HTR-8/SVneo (cell line): ENCODE measurements at places on chromosomes 3 and 15.

- DNase-seq, result no peak
Observed at GRCh38 chr3:42214565-42215283, 51.3 kb downstream of the CCK start.

DNA sequence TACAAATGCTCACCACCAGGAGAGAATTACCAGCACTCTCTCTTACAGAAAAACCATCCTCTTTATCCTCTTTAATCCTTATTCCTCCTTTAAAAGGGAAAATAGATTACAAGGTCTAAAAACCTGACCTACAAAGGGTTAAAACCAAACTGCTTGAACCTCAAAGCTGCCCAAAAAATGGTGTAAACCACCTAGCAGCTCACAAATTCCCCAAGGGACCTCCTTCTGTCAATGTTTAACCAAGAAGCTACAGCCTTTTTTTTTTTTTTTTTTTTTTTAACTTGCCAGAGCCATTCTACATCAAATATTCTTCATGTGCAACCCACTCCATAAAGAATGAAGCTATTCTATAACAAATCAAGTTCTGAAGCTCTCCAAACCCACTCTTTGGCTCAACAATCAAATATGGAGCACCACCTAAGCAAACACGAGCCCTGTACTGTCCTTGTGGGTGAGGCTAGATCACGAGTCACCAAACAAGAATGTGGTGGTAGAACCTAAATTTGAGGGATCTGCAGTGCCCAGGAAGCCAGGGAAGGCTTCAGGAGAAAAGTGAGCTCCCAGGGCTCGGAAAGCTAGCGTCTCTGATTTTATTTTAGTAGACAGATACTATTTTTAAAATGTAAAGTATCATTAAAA, 20.1 kb downstream of the OSBPL10 start:
- DNase-seq, result peak; percentile 36

DNA sequence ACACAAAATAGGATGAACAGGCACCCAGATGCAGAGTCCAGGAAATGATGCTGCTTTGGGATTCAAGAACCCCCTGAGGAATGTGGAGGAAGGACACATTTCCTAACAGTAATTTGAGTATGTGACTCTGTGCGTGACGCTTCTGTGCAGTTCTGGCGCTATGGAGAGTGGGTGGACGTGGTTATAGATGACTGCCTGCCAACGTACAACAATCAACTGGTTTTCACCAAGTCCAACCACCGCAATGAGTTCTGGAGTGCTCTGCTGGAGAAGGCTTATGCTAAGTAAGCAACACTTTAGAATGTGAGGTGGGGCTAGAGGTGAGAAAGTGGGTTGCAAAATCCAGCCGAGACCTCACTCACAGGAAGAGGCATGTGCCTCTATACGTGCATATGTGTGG, 28.3 kb downstream of the CAPN3 start:
- DNase-seq, result no peak

- DNase-seq, result no peak
Observed at GRCh38 chr3:16794257-16794656, 90.5 kb upstream of the PLCL2 start.

GRCh38 chr15:40289140-40289775, 6.4 kb upstream of the ANKRD63 start:
- DNase-seq, result no peak

GRCh38 chr15:94677202-94677790, 445.9 kb downstream of the MCTP2 start:
- DNase-seq, result no peak

GRCh38 chr3:81516042-81516441, 245.4 kb downstream of the GBE1 start:
- DNase-seq, result no peak

DNA sequence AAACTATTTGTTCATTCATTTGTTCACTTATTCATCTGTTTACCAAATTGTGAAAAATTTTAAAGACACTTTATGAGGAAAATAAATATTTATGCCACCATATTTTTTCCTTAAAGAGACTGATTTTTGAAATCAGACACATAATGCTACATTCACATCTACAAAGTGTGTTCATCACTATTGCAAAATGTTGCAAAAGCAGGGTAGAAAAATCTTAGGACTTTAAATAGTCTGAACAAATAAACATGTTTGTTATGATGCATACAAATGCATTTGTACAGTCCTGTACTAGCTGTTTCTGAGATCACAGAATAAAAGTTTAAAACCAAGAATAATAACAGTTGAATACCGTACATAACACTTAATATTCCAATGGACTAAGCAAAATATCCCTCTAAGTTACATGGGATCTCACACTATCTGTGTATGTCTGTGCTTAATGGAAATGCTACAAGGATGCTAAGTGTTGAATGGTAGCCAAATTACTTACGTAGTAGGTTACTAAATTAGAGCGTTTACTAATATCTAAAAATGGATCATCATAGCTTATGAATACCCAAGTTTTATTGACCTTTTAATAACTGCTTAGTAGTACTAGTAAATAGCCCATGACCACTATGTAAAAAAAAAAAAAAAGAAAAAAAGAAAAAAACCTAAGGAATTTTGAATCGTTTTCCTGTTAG, 25.1 kb downstream of the ATP11B start:
- DNase-seq, result no peak

GRCh38 chr3:59436164-59436958, 386.5 kb upstream of the CFAP20DC start:
- DNase-seq, result no peak

DNA sequence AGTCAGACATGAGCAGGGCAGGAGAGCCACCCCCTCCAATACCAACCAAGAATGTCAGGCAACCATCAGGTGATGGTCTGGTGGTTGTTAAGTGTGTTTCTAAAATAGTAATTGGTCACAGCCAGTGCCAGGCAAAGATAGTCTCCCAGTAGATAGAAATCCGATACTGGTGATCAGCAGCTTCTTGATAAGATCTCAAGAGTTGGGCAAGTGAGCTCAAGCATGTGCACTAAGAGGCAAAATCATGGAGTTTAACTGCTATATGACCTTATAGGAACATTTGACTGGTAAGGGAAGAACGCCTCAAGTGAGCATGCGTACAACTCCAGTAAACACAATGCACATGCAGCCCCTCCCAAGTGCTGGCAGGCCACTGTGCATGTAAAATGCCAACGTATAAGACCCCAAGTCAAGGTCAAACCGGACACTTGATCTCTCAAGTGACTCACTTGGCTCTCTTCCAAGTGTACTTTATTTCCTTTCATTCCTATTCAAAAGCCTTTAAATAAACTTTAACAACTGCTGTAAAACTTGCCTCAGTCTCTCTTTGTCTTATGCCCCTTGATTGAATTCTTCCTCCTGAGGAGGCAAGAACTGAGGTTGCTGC, 36.0 kb upstream of the CBLB start:
- no peak for DNase-seq

DNA sequence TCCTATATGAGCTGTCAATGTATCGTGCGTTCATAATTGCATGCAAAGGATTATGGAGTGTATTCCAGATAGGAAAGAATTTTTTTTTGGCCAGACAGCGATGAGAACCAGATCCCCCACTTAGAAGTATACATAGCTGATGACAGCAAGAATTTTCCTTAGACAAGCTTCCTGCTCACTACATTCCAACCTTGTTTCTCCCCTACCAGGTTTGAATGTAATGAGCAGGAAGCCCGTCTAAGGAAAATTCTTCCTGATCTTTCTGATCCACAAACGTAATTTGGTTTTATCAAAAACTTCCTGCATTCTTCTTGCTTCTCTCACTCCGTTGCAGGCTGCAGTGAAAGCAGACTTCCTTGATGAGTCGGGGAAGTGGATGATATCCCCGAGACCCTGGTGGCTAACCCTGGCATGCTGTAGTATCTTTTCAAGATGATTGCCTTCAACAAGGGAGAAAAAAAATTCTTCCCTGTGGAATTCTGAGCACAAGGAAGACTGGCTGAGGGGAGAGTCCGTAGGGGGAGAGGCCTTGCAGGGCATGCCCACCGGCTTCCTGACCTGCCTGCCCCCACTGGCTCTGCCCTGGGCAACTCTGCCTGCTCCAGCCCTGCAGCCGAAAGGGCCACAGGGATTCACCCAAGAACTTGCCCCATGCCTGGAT, 243.1 kb downstream of the TLE3 start:
- DNase-seq, result peak; percentile 49

DNA sequence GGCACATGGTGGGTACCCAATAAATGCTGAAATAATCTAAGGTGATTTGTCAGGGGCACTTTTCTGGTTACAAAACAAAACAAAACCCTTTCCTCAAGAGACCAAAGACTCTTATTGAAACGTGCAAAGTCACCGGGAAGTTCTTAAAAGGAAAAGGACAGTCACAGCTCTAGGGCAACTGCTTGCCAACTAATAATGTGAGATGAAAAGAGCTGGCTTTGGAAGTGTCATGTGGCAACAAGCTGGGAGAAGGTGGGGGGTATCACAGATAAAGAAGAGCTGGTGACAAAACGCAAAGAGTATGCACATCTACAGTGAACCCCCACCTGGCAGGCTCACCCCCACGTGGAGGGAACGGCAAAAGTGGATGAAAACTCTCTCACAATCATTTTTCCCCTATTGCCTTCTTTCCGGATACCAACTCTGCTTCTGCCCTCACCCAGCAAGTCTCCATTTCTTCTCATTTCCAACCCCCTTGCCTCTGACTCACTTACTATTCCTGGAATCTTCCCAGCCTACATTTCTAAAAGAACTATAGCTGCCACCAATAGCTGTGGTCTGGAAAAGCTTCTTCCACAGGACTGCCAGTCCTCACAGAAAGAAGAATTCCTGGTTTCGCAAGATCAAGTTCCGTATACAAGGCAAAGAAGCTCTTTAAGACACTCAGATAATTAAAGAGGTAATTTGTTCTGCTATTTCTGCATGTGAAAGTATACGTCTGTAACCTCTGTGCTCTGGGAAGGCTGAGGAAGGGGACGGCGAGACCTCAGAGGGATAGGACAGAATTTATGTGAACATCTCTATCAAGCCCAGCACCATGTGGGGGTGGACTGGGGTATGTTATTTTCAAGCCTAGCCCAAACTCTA, 21.8 kb upstream of the ANPEP start:
- DNase-seq, result peak; percentile 78

DNA sequence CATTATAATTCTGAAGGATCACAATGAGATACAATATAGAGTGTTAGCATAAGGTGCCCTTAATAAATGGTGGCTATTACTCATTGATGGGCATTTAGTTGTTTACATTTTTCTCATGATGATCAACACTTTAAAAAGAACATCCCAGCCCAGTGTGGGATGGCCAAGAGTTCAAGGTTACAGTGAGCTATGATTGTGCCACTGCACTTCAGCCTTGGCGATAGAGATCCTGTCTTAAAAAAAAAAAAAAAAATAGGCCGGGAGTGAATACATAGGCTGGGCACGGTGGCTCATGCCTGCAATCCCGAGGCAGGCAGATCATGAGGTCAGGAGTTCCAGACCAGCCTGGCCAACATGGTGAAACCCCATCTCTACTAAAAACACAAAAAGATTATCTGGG, 1.6 kb upstream of the FXR1 start:
- DNase-seq, result no peak

DNA sequence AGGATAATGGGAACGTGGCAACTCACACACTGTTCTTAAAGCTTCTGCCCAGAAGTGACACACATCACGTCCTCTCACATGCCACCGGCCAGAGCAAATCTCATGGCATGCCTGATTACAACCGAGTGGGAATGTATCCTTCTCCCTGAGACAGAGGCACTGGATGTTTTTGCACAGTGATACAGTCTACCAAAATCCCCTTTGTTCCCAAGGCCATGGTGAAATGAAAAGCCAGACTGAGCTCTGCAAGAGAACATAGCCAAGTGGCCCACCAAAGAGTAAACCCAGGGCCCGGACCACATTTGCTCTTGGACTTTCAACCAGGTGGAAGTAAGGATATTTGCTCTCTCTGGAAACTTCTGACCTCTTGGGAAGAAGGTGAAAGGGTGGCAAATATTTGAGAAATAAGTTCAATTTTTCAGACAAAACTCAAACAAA, 186.2 kb upstream of the STT3B start:
- no peak for DNase-seq

DNA sequence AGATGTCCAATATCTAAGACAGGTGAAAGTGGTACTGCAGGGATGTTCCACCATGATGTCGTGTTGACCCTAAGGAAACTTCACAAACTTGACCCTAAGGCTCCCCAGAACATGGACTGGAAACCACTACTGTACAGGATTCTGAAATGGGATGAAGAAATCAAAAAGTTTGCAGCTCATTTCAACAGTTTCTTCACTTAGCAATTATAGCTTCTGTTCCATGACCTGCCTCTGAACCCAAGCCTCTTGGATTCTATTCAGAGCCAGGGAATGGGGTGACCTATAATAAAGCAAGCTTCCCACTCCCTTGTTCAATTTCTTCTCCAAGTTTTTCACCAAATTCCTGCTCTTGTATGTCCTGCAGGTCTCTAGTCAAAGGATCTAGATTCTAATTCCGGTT, 40.7 kb downstream of the DUT start:
- no peak for DNase-seq

DNA sequence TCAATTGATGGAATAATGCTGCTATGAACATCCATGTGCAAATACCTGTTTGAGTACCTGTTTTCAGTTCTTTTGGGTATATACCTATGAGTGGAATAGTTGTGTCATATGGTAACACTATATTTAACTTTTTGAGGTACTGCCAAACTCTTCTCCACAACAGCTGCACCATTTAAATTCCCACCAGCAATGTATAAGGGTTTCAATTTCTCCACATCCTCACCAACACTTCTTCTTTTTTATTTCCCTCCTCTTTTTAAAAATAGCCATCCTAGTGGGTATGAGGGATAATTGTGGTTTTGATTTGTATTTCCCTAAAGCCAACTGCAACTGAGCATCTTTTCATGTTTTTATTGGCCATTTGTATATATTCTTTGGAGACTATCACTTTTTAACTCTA, 31.3 kb upstream of the ARHGEF3 start:
- DNase-seq, result no peak

- no peak for DNase-seq
Observed at GRCh38 chr3:120021523-120021922, 72.7 kb downstream of the GSK3B start.

DNA sequence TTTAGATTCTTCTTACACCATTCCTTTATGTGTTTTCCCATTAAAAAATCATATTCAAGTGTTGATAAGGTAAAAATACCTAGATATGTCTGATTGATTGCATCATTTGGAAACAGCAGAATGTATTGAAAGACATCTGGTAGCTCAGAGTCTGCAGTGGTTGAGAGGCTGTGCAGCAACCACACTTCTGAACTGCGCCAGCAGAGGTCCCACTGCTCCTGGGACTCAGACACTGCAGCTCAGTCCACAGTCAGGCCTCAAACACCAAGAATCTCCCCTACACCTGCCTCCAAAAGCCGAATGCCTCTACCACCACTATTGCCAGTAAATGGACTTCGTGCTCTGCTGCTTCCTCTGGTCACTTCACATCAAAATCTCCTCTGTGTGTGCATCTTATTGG, 176.9 kb upstream of the LMCD1 start:
- DNase-seq, result peak; percentile 22
